Retinal pigment epithelial cell (primary cell): ENCODE measurements at places on chromosomes 2 and 18.

- no peak for DNase-seq
These were observed 1.4 kb upstream of the LAPTM4A start for GRCh38 chr2:20052861-20053281.

GRCh38 chr2:61469424-61470121, 1.3 kb downstream of the USP34 start:
- no peak for DNase-seq

DNA sequence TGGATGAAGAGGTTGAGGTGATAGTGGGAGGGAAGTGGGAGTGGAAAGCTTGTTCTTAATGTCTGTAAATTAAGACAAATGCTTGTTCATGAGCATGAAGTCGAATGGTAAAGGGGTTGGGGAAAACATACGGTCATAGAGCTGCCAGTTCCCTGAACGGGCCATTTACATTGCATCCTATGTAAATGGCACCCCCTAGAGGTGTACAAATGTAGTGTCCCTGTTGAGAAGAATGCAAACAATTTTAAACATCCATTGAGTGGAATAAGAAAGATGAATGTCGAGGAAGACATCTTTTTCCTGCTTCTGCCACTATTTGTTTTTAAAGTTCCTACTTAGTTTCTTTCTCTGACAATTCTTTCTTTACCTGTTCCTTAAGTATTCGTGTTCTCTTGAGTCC, 155.7 kb downstream of the RDH14 start:
- DNase-seq: no peak

DNA sequence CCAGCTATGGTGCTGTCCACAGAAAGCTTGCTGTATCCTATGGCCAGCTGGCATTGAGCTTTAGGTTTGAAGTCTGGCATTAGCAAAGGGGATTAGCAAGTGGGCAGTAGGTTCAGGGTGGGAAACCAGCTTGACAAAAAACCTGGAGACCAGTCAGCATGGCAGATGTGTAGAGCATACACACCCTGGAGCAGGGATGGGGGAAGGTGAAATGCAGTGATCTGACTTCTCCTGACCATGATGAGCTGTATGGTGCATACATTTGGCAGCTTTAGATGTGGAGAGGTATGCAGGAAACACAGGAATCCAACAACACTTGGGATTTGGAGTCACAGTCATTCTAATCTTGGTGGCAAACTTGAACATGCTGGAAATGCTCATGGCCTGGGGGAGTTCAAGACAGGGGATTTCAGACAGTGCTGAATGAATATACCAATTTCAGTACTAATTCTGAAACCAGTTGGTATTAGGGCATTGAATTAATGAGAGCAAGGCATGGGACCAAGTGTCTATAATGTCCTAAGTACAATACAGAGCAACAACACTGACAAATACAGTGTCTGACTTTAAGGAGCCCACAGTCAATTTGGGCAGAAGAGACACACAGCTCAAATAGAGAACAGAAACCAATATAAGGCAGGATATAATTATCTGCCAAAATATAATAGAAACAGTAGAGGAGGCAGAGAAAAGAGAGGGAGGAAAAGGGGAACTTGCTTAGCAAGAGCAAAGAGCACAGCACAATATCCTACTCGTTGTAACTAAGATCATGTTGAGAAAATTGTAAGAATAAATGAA, 11.8 kb downstream of the ARHGAP15 start:
- no peak for DNase-seq

GRCh38 chr18:35522130-35522959, 24.6 kb upstream of the INO80C start:
- no peak for DNase-seq

GRCh38 chr2:196230061-196230854, 58.9 kb upstream of the STK17B start:
- DNase-seq: no peak

- DNase-seq: no peak
These were observed 1.8 kb downstream of the SP3 start for GRCh38 chr2:173963323-173963816.

DNA sequence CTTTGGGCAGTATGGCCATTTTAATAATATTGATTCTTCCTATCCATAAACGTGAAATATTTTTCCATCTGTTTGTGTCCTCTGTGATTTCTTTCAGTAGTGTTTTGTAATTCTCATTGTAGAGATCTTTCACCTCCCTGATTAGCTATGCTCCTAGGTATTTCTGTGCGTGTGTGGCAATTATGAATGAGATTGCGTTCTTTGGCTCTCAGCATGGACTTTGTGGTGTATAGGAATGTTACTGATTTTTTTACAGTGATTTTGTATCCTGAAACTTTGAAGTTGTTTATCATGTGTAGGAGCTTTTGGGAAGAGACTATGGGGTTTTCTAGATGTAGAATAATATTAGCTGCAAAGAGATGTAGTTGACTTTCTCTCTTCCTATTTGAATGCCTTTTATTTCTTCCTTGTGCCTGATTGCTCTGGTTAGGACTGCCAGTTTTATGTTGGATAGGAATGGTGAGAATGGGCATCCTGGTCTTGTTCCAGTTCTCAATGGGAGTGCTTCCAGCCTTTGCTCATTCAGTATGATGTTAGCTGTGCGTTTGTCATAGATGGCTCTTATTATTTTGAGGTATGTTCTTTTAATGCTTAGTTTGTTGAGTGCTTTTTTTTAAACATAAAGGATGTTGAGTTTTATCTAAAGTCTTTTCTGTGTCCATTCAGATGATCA, 27.0 kb upstream of the THUMPD2 start:
- peak; percentile 24 for DNase-seq

DNA sequence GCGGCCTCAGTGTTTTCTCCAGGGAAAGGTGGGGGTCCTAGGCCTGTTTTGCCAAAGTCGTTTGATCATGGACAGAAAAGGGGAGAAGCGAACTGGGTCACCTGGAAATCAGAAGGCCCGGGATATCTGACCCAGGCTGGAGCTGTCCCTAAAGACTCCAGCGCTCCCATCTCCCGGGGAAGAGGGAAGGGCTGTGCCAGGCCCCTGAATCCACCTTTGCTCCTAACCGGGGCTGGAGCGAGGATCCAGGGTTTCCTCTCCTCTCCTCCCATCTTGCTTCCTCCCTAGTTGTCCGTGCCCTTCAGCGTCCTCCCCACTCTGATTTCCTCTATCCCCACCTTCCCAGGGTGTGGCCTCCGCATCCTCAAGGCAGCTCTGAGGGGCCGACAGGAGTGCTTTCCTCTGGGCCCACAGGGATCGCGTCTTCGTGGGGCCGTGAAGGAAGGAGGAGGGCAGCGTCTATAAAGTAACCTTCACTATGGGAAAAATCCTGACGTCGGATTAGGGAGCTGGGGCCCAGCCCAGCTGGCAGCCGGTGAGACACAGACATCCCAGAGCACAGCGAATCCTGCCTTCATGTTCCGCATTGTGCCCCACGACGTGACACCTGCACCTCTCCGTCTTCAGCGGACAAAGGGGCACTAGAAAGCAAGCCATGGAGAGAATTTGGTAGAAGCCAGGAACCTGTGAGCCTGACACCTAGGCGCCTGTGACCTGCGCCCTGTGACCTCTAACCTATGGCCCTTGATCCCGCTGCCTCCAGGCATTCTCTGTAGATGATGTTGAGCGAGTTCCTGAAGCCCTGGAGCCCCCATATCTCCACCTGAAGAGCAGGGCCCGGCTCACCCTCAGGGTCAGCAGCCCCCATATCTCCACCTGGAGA, 212.7 kb upstream of the SALL3 start:
- DNase-seq: no peak

- DNase-seq: no peak
These were observed 365.1 kb upstream of the NETO1 start for GRCh38 chr18:73232933-73233332.

GRCh38 chr2:195842932-195843331, 185.9 kb downstream of the SLC39A10 start:
- DNase-seq: no peak

DNA sequence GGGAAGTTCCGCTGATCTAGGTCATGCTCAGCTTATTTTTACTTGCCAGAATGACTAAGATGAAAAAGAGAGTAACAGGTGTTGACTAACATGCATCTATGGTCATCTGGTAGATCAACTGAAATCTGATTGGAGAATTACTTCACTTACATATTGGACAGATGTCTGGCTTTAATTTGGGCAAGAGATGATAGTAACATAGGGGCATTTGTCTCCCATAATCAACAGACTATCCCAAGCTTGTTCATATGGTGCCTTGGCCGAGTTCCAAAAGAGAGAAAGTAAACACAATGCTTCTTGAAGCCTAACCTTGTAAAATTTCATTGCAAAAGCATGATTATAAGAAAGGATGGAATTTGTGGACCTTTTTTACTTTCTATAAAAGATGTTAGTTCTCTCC, 503.7 kb downstream of the ADCYAP1 start:
- no peak for DNase-seq

- no peak for DNase-seq
These were observed 535 bp downstream of the ATG4B start for GRCh38 chr2:241637795-241638660.

DNA sequence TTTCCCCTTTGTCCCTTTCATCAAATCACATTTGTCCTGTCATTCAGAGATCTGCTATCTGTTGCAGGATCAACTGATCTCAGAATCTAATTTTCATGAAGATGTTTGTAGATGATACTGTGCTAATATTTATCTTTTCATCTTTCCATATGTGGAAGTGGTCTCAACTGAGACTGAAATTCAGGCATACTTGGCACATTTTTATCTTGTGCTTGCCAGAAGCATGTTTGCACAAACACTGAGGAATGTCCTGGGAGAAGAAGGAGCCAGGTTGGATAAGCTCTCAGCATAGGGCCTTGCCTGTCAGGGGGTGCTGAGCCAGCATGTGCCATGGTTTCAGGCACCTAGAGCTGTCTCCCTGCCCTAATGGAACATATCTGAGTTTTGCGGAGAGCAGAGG, 24.5 kb upstream of the MMADHC start:
- peak; percentile 78 for DNase-seq

DNA sequence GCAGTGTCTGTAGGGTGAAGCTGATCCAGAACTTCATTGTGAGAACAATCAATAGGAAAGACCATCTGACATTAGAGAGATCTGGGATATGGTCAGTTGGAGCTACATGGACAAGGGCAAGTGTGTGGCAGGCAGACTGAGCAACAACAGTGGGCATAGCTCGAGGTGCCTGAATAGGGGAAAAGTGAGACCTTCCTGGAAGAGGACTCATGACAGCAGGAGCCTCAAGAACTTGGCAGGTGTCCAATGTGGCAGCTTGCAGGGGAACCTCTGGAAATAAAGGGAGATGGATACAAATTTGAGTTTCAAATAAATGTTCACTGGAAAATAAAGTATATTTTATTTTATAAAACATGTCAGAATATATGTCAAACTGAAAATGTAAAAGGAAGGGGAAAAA, 117.9 kb downstream of the TANC1 start:
- DNase-seq: no peak

DNA sequence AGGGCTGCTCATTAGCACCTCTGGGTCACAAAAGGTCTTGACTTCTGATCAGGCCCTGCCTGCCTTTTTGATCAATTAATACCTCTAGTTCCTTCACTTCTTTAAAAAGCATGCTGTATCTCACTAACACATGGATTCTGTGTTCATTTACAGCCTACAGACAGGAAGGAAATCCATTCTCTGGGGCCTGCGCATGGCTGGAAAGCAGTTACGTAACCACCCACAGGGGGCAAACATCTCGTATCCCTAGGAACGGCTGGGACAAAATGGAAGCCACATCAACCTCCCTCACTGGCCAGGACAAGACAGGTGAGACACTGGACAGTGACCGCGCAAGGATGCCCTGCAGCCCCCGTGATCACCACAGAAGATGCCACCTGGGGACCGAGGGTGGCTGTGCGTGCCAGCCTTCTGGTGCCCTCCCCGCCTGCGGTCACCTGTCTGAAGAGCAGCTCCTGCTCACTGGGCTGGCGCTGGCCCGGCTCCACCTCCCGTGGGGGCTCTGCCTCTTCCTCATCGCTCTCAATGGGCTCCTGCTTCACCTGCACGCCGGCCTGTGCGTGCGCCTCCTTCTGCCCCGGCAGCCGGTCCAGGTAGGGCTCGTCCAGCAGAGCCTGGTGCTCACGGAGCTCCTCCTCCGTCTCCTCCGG, 266.9 kb downstream of the TWIST2 start:
- no peak for DNase-seq

- DNase-seq: no peak
These were observed at the start of gene VWA3B for GRCh38 chr2:98086491-98087446. TSS of gene VWA3B (plus strand) at chr2:98087167. CDS start at chr2:98093093, 5,926 bp downstream.

- no peak for DNase-seq
These were observed 248.1 kb upstream of the FIGN start for GRCh38 chr2:163983911-163984310.

- no peak for DNase-seq
These were observed 105.7 kb downstream of the USP40 start for GRCh38 chr2:233460726-233461441.

GRCh38 chr2:172953970-172954852, 121.4 kb upstream of the MAP3K20 start:
- no peak for DNase-seq

- no peak for DNase-seq
These were observed 72.4 kb upstream of the HAAO start for GRCh38 chr2:42864641-42865280.

DNA sequence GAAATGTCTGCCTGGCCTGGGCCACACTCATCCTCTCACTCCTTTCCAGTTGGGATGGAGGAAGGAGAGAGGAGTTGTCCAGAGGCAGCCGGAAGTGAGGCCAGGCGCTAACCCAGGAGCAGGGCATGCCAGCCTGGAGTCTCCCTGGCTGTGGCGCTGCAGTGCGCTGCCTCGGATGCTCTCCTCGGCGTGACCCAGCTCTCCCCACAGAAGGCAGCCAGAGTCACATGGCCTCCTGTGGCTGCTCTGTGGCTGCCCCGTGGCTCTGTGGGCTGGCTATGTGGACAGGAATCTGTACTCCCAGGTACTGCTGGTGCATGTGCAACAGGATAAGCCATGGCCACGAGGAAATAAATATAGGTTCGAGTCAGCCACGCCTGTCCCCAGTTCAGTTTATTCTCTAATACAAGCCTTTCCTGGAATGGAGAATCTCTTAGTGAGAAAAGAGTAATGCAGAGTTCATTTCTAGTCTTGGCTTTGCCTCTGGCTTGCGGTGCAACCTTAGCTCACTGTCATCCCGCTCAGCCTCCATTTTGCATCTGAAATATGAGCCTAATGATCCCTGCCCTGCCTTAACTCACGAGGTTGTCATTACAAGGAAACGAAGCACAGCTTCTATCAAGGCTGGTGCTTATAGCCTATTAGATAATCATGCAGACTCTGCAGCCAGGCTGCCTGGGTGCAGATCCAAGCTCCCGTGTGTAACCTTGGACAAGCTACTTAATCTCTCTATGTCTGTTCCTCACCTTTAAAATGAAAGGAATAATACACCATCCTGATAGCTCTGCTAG, 106.3 kb downstream of the ANTXR1 start:
- DNase-seq: no peak
